ENCODE measurements at places on chromosomes 1 and 21. TPM values are rescaled to one million over a fixed set of nuclear protein-coding genes. Genes with fewer than 3 reads are reported as not detected.

Gene KRTAP7-1
- total RNA-seq, result not detected

Gene ELOA
- 32.4 TPM for total RNA-seq

Gene MAEL
- total RNA-seq, result not detected

Gene SPAG17
- not detected for total RNA-seq

Gene IGSF3
- 0.53 TPM for total RNA-seq

Measured in aortic smooth muscle cell (primary cell).